ENCODE measurements at places on chromosomes 11 and 22. TPM values are rescaled to one million over a fixed set of nuclear protein-coding genes. Genes with fewer than 3 reads are reported as not detected.

DNA sequence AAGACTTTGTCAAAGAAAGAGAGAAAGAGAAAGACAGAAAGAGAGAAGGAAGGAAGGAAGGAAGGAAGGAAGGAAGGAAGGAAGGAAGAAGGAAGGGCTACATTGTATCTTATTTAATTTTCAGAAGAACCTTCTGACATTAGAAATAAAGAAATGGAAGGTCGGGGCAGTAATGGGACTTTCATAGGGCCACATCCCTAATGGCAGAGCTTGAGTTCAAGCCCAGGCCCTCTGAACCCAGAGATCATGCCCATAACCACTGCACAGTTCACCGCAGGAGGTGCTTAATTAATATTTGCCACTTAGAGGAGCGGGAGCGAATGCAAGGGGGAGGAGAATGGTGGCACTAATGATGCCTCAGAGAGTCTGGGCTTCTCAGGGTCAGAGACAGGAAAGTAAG lies 233.3 kb downstream of the MN1 start:
- no peak for DNase-seq

DNA sequence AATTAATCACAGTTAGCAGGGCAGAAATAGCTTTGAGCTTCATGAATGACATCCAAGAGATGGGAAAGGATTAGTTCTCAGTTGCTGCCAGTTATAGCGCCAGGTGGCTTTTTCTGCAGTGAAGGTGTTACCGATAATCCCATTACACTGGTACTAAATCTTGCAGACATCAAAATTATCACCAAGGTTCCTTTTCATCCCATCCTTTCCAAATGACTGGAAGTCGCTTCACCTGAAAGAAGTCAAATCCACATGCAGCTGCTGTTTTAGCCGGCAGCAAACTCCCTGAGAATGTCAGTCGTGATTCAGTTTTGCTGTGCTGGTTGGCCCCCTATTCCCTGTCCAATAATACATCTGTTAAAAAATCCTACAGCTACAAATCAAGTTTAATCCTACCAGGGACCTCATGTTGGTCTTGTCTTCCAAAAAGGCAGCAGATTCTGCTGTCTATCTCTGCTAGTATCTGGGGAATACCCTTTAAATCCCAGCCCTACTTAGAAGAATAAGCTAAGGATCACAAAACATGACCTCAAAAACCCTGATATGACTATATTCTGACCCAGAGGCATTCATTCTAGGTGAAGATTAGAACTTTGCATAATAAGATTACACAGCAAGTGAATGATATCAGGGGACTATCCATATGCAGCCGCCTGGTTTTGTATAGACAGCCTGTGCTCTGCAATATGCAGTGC lies 31.7 kb downstream of the IMMP1L start:
- DNase-seq: no peak

- DNase-seq: no peak
These were observed 14.2 kb upstream of the APOA1 start for GRCh38 chr11:116851626-116852025.

DNA sequence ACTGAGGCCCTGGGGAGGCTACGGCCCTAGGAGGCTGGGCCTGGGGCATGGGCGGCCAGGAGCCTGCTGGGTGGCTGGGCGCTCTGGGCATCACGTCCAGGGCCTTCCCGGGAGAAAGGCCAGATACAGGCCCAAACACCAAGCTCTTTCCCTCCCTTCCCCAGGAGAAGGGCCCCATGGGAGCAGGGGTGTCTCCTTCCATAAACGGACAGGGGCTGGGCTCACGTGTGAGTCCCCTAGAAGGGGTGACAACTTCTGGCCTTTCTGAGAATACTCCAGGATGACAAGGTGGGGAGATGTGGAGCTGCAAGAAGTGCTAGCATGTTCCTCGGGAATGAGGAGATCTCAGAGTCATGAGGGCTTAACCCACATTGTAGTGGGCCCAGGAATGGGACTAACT lies 19.5 kb upstream of the SYT8 start:
- no peak for DNase-seq

DNA sequence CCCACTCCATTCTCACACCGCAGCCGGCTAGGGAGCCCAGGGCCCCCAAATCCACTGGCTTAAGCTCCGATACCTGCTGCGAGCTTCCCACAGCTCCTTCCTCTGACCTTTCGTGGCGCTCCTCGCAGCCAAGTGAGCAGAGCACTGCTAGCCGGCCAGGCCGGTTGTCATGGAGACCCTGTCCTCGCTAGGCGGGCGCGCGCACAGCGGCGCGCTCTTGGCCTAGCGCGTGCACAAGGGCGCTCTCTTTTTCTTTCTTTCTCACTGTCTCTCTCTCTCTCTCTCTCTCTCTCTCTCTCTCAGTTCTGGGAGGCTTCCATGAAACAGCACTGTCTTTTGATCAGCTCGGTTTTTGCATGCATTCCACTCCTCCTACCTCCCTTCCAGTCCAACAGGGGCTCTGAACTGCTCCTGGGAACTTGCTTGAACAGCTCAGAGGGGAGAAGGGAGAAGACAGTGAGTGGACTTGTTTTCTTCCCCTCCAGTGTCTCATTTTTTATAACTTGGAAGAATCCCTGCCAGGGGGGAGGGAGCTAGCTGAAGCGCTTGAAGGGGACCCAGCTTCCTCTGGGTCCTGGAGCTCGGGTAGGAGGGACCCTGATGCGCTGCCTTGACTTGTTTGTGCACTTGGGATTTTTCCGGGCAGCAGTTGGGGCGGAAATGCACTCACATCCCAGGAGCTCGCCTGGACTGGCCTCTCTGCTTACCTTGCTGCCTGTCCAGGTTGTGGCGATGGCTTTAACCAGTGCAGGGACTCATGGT lies 100.3 kb upstream of the AKIP1 start:
- DNase-seq: peak; percentile 91

DNA sequence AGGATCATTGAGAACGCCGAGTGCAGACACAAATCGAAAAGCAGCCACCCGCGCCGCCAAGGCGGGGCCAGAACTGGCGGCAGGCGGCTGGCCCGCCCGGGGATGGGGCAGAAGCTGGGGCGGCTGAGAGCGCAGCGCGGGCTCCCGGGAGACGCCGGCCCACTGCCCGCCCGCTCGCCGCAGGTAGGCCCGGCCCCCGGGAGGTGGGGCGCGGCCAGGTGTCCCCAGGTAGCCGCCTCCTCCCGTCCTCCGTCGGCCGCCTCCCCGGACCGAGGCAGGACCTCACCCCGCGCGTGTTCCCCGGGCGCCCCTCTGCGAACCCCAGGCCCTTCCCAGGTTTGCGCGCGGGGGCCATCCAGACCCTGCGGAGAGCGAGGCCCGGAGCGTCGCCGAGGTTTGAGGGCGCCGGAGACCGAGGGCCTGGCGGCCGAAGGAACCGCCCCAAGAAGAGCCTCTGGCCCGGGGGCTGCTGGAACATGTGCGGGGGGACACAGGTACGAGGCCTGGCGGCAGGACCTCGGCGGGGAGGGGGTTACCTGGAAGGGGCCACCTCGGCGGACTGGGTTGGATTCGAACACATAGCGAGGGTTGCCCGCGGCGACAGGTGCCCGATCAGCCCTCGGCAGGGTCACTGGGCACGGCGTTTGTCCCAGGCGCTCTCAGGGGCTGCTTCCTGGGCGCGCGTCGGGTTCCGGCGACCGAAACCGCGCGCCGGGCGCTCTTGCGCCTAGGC lies at the start of gene PRRG4:
Gene PRRG4 (plus strand): TSS at position 248 of the 733 bp plus-strand sequence. CDS start 603 bp downstream, outside the sequence.
- peak; percentile 86 for DNase-seq

DNA sequence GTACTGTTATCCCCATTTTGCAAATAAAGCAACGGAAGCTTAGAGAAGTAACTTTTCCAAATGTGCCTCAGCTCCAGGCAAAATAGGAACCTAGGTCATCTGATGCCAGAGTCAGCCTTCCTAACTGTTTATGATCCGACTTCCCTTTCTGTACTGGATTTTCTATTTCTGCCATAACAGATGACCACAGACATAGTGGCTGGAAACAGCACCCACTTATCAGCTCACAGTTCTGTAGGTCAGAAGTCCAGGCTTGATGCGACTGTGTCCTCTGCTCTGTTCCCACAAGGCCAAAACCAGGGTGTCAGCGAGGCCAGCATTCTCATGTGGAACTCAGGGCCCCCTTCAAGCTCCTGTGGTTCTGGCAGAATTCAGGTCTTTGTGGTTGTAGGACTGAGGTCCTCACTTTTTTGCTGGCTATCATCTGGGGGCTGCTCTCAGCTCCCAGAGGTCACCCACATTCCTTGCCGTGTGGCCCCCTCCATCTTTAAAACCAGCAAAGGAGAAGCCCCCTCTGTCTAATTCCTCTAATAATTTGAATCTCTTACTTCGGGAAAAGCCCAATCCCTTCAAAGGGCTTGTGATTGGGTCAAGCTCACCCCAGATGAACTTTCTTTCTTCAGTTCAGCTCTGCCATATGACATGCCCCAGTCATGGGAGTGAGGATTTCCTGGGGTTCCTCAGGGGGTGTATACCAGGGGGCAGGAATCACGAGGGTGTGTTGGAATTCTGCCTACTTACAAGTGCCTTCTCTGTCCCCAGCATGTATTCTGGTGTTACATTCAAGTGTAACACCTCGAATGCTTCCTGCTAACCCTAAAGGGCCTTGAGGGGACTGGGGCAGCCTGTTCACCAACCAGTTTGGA lies 15.3 kb downstream of the KCNJ5 start:
- DNase-seq: no peak

- DNase-seq: no peak
These were observed 1.8 kb upstream of the PELI3 start for GRCh38 chr11:66464916-66465315.

GRCh38 chr11:3859373-3859881 lies 4.0 kb downstream of the STIM1 start:
- DNase-seq: peak; percentile 44

GRCh38 chr22:49965091-49966040 lies 4.8 kb downstream of the PIM3 start:
- peak; percentile 23 for DNase-seq

GRCh38 chr11:94788396-94788795 lies 20.2 kb downstream of the AMOTL1 start:
- no peak for DNase-seq

DNA sequence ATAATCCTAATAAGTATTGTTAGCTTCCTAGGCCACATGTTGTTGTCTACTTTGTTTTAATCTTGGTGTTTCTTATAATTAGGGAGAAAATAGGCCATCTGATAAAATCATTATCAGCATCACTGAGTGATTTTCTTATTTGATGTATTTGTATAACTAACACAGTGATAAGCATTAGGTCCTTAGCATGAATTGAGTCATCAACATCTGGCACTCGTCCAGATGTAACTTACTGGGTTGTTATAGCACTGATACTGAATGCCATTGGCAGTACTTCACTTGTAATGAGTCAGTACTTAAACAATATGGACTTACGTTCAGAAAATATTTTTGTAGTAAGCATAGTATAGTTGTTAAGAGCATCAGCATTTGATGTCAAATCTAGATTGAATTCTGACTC lies 16.2 kb downstream of the API5 start:
- DNase-seq: peak; percentile 7

DNA sequence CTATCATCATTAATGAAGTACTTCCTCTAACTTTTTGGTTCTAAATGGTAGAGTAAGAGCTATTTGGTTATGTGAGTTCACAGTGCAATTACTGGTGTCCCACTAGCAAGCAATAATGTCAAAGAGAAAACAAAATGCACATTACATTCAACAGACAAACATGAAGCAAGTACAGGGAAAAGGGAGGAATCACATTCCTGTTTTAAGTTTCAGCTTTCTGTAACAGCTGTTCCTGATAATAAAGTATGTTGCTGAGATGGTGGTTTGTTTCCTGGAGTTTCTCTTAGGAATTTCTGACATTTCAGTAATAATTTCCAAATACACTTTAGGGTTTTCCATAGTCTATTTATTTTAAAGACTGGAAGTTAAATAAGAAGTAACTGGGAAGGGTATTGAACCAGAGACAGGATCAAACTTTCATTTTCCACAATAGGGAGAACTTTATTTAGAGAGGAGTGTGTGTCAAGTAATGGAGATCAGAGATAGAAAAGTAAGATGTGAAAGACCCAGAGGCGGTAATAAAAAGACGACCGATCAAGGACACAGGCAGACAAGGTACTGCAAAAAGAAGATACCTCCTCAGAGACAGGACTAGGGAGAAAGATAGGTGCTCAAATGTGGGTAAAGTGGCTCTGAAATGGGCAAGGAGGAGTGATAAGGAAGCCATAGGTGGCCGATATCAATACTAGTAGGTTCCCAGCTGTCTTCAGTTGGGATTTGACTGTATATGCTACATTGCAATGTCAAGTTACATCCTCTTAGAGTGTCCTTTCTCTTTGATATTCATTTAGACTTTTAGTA lies 20.8 kb upstream of the CLNS1A start:
- no peak for DNase-seq

DNA sequence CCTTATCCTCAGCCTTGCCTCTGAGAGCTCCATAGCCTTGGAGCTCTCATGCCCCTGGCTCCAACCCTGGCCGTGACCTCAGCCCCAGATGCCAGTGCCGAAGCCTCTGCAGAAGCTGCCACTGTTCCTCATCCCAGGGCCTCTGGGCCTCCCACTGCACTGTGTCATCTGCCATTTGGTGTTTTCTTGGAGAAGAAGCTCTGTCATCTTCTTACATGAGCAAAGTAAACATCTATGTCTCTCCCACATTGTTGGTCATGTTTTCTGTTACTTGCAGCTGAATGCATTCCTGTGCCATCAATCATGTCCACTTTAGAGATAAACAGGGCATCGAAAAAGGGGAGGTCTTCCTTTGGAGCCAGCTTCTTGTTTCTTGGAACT lies 45.0 kb upstream of the FTH1 start:
- DNase-seq: no peak

DNA sequence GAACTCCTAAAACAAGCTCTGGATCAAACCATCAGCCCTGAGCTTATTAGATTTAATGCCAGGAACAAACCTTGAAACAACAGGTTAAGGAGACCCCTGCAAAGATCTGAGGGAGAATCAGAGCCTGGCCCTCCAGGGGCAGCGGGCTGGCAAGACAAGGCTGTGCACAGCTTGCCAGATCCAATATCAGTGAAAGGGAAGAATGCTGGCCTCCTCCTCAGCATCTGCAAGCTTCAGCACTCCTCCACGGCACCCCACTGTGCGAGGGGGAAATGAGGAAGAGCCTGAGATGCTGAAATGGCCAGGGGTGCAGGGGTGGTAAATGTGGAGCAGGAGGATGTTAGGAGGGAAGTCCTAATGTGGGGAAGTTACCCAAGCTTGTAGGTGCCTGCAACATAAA lies 167.0 kb downstream of the TENM4 start:
- no peak for DNase-seq

DNA sequence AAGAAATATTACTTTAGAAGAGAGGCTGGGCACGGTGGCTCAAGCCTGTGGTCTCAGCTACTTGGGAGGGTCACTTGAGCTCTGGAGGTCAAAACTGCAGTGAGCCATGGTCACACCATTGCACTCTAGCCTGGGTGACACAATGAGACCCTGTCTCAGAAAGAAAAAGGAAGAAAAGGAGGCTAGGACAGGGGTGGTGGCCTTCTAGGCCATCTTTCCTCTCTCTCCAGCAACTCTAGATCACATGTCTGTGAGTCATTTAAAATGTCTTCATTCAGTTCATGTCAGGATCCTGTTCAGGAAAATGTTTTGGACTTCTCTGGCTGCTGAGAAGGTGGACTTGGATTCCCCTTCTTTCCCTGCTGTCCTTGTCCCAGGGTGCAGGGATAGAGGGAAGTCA lies 53.3 kb downstream of the PPFIA1 start:
- DNase-seq: no peak

CEP126 gene
- 4.0 TPM for total RNA-seq

NRIP3 gene
- total RNA-seq: not detected

CCDC81 gene
- 0.52 TPM for total RNA-seq

MRGPRX3 gene
- total RNA-seq: not detected

RAG1 gene
- total RNA-seq: 0.33 TPM

HOATZ gene
- not detected for total RNA-seq

TMA7B gene
- total RNA-seq: not detected

Measured in body of pancreas (tissue), 4 donors.